Dermis microvascular lymphatic vessel endothelial cell (primary cell): ENCODE measurements at places on chromosomes 12 and 14.

GRCh38 chr14:104870368-104871144 is 5.5 kb downstream of the CEP170B start:
- DNase-seq, result peak; percentile 36

GRCh38 chr14:47619392-47619791 is 56.0 kb downstream of the MDGA2 start:
- DNase-seq, result no peak

DNA sequence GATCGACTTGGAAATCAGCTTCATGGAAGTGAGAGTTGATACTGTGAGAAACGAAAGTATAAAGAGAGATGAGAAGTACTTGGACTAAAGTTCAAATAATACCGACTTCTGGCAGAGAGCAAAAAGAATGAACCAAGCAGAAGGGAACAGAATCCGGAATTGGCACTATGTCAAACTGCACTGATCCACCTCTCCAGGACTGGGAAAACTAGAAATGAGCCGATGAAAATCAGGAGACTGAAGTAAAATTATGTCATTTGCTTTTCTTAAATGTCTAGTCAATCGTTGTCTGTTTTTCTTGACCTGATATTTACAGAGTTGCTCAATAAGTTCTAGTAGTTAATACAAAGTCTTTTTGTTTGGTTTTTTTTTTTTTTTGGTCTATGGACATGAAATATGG is 163.0 kb upstream of the FOXG1 start:
- DNase-seq, result no peak

DNA sequence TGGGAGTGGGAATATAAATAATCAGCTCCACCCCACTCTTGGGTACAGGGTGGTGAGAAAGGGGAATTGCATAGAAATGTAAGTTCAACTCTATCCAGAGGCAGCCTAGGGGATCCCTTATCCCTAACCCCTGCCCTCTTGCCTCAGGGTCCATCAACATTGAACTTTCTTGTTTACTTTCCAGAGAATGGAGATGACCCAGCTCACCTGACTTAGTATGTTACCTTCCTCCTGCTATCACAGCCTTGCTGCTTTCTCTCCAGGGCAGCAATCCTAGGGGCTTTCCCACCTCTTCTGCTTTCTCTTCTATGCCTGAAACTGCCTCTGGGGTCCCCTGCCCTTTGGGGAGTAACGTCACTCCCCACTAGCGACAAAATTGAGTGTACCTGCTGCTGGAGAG is 2.7 kb downstream of the LRP1 start:
- no peak for DNase-seq

DNA sequence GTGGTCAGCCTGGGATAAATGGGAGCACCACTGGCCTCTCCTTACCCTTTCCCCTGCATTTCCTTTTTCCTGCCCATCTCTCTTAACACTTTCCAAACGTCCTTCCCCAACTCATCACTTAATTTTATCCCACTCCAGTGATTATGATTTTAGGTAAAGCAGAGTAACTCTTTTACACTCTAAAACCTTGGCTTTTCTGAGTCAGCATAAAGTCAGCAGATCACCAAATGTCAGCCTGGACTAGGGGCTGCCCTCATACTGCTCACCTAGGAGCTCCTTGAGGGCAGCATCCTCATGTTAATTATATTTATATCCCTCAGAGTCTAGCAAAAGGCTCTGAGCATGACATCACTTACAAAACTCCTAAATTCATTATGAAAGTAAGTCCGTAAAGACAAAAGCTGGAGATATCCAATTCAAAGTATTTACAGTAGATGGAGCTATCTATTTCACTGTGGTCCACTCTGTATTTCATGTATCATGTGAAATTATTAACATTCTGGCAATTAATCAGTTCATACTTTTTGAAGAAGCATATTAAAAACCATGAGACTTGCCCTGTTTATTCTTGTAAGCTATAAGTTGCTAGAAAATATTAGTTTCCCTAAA is 17.0 kb upstream of the DICER1 start:
- DNase-seq, result peak; percentile 23

GRCh38 chr12:3740480-3741231 is 12.3 kb downstream of the CRACR2A start:
- DNase-seq, result no peak

DNA sequence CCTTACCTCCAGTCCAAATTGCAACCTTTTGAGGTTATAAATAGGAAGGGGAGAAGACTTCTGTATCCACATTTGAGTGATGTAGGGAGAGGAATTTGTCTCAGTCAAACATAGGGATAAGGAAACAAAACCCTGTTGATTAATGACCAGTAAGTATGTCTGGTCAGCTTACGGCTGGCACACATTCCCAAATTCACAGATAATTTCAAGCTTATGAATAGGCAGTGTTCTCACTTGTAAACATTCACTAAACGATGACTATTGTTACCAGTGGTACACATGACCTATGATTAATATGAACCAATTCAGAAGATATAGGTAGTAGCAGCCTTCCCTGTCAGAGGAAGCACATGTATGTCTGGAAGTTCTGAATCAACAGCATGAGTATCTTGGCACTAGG is 33.0 kb upstream of the SLC5A8 start:
- DNase-seq, result peak; percentile 14

GRCh38 chr14:99309220-99309766 is 37.3 kb upstream of the BCL11B start:
- DNase-seq, result no peak

DNA sequence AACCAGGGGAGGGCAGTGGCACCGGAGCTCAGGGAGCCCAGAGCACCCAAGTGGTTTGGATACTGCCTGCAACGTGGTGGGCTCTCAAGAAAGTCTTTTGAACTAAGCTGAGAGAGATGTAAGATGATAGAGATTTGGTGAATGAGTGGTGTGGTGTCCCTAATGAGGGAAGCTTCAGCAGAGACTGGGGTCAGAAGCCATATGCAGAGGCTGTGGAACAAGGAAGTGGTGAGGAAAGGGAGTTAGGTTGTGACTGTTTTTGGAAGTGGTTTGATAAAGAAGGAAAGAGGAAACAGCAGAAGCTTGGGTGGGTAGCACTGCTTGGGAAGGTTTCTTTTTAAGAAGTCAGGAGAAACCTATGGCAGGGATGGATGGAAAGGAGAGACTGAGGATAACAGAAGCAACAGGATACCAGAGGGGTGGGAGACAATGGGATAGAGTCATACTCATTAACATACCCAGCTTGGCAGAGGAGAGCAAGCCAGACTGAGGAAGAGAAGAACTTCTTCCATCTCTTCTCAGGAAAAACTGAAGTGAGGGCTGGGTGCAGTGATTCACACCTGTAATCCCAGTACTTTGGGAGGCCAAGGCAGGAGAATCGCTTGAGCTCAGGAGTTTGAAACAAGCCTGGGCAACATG is 24.1 kb downstream of the SLC4A8 start:
- DNase-seq, result no peak

- no peak for DNase-seq
These were observed 90.1 kb downstream of the TNFAIP2 start for GRCh38 chr14:103213331-103213730.

- no peak for DNase-seq
These were observed 302.4 kb downstream of the CACNA1C start for GRCh38 chr12:2355198-2355597.

GRCh38 chr12:93902736-93903562 is 225.8 kb downstream of the CRADD start:
- DNase-seq, result no peak

DNA sequence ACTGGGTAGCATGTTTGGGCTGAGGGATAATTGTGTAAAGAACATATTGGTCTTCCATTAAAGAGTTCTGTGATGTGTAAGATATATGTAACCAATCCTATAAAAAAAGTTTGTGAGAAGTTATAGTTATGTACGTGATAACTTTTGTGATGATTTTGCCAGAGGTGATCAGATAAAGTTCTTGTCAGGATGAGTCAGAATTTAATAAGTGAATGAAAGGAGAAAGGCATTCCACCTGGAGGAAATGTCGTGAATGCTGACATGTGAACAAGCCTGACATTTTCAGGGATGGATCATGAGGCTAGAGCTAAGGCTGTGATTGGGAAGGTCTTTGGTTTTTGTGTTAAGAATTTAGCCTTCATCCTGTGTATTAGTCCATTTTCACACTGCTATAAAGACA is 241.5 kb downstream of the SNAPC1 start:
- no peak for DNase-seq

DNA sequence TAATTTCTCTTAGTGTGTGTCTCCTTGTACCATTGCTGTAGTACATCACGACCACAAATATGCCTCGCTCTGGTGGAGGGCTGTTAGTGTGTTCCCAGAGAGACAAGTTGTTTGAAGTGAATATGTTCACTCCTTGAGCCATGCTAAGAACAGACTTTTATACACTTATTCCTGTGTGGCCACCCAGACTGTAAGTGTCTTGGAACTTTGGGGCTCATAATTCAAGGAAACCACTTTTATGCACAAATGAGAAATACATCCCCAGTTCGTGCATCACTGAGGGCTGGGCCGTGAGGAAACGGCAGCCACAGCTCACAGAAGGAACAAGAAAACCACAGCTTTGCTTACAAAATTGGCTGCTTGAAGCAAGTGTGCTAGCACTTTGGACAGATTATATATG is 362.2 kb upstream of the DDHD1 start:
- no peak for DNase-seq

- no peak for DNase-seq
These were observed 217.1 kb upstream of the AMIGO2 start for GRCh38 chr12:47296828-47297227.

DNA sequence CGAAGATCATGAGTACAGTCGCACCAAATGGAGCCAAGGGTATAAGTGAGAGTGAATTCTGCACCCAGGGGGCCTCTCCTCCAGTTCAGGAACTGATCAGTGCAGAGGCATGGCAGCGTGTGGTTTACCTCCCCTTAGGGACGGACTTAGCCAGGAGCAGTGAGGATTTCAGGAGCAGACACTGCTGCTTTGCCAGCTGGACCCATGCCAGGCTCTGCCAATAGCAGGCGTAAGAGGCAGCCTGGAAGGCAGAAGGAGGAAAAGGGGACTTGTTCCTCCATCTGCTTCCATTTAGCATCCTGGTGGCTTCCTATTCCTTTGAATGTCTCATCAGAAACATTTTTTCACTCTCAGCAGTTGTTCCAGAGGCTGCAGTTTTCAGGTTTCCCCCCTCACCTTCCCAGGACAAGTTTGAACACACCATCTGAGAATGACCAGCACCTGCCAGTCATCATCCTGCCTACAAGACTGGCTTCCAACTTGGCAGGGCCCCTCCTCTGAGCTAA is 137.0 kb upstream of the LMNTD1 start:
- no peak for DNase-seq

- DNase-seq, result no peak
These were observed 40.5 kb downstream of the FBRSL1 start for GRCh38 chr12:132530447-132530846.

DNA sequence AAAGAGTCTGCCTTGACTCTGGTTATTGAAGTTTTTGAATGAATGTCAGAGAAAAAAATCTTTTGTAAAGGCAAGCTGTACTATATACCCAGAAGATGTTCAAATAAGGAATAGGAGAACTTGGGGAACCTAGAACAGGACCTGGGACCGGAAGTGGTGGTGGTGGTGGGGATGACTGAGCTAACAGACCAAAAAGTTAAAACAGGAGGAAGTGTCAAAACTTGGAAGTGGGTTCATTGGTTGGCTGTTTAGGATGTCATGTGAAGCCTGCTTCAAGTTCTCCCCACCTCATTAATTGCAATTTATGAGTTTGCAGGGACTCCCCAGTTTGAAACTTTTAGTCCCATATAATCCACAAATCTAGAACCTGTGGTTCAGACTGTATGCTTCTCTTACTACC is 26.2 kb downstream of the PLXNC1 start:
- DNase-seq, result no peak

- no peak for DNase-seq
These were observed 151.8 kb upstream of the NTF3 start for GRCh38 chr12:5280086-5280485.

DNA sequence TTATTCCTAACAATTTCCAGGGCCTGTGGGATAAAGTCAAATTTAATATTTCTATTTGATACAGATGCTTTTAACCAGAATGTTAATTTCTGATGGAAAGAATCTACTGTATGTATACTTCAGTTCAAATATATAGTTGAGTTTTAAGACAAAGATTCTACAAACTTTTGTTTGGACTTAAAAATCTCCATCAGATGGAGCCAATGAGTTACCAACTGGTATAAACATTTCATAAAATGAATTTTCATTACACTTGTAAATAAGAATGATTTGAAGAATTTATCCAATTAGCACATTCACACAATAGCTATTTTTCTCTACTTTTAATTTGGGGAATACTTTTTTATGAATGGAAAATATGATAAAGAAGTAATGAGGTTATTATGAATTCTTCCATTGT is 425.2 kb upstream of the MIS18BP1 start:
- no peak for DNase-seq

GRCh38 chr12:78293059-78293686 is 462.5 kb downstream of the NAV3 start:
- peak; percentile 56 for DNase-seq

DNA sequence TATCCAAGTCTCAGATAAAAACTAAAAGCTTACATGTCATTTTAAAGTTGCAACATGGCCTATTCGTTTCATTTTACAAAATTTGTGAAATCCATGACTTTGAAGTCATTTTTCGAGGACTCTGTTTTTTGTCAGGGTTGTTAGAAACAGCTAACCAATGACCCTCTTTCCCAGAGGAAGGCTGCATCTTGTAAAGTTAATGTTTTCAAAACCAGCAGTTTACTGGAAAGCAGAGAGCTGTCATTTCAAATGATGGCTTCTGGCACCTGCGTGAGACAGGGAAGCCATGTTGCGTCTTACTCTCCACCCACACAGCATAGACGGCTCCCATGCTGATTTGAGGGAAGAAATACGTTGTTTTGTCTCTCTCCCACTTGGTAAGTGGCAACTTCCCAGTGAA is 50.1 kb upstream of the RTRAF start:
- no peak for DNase-seq

GRCh38 chr12:21627924-21628323 is 23.3 kb upstream of the GYS2 start:
- no peak for DNase-seq

DNA sequence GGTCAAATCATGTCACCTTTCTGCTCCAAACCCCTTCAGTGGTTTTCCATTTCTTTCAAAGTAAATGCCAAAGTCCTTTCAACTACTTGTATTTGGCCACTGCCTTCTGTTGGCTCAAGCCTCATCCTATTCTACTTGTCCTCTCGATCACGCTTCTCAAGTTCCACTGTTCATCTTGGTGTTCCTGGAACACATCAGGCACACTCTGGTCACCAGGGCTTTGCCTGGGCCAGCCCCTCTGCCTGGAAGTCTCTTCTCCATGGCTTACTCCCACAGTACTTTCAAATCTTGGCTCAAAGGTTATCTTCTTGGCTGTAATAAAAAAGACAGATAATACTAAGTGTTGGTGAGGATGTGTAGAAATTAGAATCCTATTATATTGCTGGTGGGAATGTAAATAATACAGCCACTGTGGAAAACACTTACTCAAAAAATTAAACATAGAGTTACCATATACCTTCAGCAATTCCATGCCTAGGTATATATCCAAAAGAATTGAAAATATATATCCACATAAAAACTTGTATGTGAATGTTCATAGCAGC is 17.3 kb upstream of the PPFIBP1 start:
- no peak for DNase-seq

GRCh38 chr12:30200864-30201263 is 417.1 kb upstream of the TMTC1 start:
- DNase-seq, result no peak

- DNase-seq, result no peak
These were observed 86.6 kb downstream of the KITLG start for GRCh38 chr12:88493636-88494035.
